CD4-positive, alpha-beta T cell treated with Interleukin-6 at 100 ng/mL for 8 hours (primary cell): ENCODE measurements at places on chromosomes 5 and 9.

DNA sequence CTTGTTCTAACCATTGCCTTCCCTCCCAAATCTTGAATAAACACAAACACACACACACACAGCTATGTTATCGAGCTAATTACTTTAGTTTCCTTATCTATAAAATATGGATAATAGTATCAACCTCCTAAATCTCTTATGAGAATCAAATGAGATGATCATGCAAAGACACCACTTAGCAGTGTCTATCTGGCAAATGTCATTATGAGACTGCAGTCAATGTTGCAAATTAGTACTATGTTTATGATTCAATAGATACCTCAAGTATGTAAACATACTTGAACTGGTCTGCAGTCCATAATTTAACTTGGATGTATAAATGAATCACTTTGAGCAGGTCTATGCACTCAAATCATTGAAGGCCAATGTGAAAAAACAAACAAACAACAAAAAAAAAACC, 22.2 kb upstream of the ERAP2 start:
- DNase-seq = no peak

- no peak for DNase-seq
These were observed 130.3 kb downstream of the RGS3 start for GRCh38 chr9:113593682-113594281.

- DNase-seq = no peak
These were observed 58.1 kb upstream of the TMEM215 start for GRCh38 chr9:32725066-32725860.

DNA sequence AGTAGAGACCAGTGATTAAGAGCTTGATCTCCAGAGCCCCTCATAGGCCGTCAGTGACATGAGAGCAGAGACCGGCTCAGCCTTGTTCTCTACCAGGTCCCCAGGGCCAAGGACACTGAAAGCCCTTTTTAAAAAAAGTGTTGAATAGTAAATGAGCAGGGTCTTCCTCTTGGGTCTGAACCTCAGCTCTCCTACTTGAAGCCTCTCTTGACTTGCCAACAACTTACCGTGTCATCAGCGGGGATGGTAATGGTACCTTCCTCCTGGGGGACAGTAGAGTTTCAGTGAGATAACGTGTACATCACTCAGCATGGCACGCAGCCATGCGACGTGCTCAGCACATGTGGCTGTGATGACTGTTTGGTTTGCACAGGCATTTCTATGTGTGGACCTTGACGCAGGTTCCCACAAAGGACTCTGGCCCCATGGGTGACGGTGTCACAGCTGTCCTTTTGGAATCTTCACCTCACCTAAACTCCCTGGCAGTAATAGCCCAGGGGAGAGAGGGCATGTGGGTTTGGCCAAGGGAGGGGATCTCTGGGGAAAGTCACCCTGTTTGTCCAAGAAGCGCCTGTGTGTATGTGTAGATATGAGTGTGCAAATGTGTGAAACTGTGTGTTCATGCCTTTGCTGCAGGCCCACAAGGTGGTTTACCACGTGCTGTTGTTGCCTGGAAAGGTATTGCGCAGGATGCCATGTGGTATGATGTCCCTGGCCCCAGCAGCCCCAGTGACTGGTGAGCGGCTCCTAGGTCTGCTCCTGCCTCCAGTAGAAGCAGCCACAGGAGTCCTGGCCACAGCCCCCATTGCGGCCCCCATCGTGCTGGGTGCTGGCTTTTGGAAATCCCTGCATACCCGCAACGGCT, 18.7 kb downstream of the ERGIC1 start:
- no peak for DNase-seq

DNA sequence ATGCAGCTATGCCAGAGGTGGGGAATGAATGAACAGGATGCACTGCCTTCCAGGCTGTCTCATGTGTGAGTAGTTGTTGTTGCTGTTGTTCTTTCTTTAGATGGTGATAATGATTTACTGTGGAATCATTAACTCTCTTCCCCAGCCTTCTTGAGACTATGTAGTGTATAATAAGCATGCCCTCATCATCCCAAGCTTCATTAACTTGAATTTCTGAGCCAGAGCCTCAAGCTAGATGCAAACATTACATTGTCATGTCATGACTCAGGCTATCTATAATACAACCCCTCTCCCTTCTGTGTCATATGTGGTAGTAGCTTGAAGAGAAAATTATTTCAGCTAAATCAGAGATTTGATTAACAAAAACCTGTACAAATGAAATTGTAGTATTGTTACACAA, 10.0 kb upstream of the ADAMTSL1 start:
- DNase-seq = no peak
